ENCODE measurements at places on chromosomes 1 and 21.

- DNase-seq: no peak
Measured at GRCh38 chr1:203017061-203017460, 9.2 kb upstream of the PPFIA4 start.

GRCh38 chr1:78520216-78520615, 29.4 kb downstream of the PTGFR start:
- no peak for DNase-seq

DNA sequence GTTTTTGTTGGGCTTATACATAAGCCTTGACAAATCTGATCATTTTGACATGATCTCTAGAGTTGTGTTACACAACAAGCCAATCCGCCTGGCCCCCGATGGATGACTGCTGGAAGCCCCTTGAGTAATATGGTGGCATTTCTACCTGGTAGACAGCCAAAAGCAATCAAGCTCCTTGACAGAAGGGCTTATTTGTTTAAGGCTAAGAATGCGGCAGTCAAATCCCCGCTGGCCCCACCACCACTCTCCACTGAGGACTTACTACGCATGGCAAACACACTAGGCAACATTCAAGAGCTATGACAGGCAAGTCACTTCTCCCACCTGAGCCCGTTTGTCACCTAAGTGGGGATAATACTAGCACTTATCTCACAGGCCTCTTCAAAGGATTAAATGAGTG, 33.4 kb upstream of the C1orf198 start:
- no peak for DNase-seq

- DNase-seq: no peak
Measured at GRCh38 chr1:99577313-99577712, 68.6 kb upstream of the PALMD start.

- peak; percentile 53 for DNase-seq
Measured at GRCh38 chr1:24929398-24930259, 447 bp downstream of the RUNX3 start.

- DNase-seq: no peak
Measured at GRCh38 chr1:204358605-204359004, 1.1 kb downstream of the PLEKHA6 start.

GRCh38 chr1:11107599-11107998, 7.9 kb upstream of the EXOSC10 start:
- DNase-seq: no peak

DNA sequence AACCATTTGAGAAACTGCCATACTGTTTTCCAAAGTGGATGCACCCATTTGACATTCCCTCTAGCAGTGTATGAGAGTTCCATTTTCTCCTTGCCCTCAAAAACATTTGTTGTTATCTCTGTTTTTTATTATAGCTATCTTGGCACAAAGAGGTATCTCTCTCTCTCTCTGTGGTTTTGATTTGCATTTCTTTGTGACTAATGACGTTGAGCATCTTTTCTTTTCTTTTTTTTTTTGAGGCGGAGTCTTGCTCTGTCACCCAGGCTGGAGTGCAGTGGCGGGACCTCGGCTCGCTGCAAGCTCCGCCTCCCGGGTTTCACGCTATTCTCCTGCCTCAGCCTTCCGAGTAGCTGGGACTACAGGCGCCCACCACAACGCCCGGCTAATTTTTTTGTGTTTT, 17.4 kb upstream of the ZMYM6 start:
- DNase-seq: no peak

- DNase-seq: no peak
Measured at GRCh38 chr1:242842094-242842493, 317.6 kb upstream of the PLD5 start.

DNA sequence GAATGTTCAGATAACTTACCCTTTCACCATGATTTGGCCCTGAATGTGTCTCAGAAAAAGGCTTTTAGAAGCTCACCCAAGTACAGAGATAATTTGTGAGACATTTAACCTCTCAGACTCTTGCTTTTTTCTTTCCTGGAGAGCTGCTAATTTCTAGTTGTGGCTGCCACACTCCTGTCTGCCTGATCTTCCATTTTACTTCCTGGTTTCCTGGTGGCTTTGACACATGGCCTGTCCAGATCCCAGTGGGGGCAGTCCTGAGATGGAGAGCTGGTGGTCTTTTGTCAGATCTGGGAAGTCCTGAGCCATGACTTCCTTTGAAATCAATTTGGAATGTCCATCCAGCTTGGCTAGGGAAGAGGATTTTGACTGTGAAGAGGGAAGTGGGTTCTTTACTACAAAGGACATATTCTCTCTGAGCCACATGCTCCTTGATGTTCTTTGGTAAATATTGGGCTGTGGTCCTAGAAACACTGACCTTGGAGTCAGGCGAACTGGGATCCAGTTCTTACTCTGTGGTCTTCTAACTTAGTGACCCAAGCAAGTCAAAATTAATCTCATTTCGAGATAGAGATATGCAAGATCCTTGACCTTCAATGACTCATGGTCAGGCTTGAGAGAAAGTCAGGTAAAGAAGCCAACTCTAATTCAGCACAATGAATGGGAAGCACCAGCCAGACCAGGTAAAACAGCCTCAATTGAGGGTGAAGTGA, 78.0 kb upstream of the HSD17B7 start:
- no peak for DNase-seq

Data from AG08396 (cell line).